ENCODE measurements at places on chromosomes 7 and 10.

GRCh38 chr7:113628948-113629847, 289.6 kb downstream of the PPP1R3A start:
- DNase-seq: no peak

DNA sequence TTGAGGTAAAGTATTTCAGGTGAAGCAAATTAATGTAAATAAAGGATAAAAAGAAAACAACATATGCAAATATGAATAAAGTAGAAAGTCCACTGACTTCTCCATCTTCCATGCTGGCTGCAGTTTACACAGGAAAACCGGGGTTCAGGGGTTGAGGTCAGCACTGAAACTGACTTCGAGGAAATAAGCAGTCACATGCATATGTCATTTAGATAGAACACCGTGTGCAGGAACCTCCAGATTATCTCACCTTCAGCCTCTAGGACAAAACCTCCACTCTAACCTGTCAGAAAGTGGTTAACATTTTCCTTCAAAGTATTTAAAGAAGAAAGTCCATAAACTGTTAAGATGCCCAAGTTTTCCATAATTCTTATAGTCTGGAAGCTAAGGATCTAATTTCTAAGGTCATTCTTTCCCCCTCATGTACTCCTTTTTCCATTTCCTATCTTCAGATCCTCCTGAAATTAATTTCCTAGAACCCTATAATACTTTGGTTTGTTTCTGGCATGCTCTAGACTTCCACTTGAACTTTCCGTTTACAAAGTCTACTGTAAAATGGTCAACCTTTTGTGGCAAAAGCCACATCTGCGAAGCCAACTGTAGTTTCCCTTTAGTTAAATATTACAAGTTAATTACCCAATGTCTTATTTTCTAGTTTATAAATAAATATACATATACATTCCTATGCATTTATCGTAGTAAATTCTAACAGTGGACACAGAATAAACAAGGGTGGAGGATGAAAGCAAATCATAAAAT, 173.3 kb downstream of the RAPGEF5 start:
- no peak for DNase-seq

GRCh38 chr7:41820111-41820671, 117.3 kb upstream of the INHBA start:
- DNase-seq: no peak

DNA sequence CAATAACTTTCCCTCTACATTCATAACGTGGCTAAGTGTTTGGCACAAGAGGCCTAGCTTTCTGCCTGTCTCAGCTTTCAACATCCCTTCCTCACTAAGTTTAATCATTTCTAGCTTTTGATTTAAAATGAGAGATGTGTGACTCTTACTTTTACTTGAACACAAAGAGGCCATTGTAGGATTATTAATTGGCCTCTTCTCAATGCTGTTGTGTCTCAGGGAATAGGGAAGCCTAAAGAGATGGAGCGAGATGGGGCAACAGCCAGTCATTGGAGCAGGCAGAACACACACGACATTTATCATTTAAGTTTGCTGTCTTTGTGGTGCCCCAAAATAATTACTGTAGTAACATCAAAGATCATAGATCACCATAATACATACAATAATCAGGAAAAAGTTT, 167.1 kb upstream of the TRIM24 start:
- DNase-seq: no peak

DNA sequence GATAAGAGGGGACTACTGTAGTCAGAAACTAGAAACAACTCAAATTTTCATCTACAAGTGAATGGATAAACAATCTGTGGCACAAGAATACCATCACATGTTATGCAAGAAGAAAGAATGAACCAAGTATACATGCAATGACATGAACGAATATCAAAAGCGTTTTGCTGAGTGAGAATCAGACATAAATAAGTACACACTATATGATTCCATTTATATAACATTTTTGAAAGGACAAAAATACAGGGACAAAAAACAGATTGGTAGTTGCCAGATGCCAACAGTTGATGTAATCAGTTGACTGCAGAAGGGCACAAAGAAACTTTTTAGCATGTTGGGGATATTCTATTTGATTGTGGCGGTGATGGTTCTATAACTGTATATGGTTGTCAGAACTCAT, 33.6 kb downstream of the CTNNA3 start:
- DNase-seq: no peak
